NCI-H446 (cell line): ENCODE measurements at places on chromosomes 13 and 19.

GRCh38 chr19:34165295-34165738, 7.0 kb upstream of the LSM14A start:
- no peak for DNase-seq

- DNase-seq: peak; percentile 74
Observed at GRCh38 chr13:19957320-19958154, 990 bp upstream of the ZMYM2 start.

DNA sequence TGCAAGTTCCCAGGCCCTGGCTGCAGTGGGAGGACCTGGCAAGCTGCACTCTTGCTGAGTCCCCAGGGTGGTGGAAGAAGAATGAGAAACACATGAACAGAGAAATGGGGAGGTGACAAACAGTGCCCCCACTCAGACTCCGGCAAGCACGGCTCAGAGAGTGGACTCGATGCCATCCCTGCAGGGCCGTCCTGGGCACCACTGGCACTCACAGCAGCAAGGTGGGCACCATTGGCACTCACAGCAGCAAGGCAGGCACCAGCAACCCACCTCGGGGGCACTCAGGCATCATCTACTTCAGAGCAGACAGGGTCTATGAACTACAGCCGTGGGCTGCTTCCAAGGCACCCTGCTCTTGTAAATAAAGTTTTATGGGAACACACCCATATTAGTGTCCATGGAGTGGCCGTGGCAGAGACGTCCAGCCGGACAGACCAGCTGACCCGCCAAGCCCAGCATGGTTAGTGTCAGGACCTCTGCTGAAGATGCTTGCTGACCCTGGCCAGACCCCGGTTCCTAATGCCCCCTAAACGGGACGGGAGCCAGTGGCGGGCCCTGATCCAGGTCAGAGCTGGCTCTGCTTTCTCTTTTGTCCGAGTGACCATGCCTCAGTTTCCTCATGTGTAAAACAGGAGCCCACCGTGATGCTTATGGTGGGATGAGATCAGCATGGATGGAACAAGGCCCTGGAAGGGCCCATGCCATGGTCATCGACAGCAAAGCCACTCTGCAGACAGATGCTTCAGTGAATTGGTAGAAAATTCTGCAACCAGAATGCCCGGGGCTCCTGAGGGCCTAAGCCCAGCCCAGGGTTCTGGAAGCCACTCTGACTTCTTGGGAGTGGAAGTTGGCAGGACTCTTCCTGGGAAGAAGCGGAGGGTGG, 2.1 kb upstream of the F10 start:
- DNase-seq: no peak

GRCh38 chr13:28406733-28407266, 88.1 kb downstream of the FLT1 start:
- DNase-seq: no peak

DNA sequence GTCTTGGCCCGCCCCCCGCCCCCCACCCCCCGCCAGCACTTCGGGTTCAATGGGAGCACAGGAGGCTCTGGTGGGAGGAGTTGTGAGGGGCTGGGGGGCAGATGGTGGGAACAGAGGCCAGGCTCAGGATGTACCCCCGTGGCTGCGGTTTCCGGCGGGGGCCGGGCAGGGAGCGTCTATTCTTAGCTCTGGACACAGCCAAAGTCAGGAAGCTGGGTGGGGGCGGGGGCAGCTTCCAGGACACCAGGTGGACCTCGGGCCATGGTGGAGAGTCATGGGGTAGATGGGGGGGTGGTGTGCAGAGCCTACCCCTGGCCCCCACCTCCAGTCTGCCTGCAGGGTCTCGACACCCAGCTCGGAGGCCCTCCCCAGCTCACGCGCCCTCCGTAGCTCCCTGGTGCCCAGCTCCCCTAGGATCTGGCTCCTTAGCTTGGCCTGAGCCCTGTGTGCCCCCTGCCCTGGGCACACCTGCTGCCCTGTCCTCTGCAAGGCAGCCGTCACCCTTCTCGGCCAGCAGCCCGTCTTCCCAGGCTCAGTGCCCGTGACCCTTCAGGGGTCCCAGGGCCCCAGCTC, 2.2 kb upstream of the TBXA2R start:
- DNase-seq: no peak

- peak; percentile 36 for DNase-seq
Observed at GRCh38 chr13:77751513-77752456, 54.3 kb downstream of the SLAIN1 start.

DNA sequence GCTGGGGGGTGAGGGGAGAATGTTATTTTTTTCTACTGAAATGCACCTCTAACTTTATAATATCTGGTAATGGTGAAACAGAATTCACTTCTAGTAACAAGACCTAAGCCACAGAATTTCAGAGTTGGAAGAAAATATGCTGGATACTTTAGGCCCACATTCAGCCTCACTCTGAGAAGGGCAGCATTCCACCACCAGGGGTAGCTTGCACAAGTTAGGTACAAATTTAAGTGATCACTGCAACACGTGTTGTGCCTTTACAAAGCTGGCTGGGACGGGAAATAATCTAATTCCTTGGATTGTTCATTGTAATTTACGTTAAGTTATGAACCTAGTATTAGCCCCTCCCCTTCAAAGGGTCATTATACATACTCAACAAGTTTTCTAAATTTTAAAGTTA, 192.3 kb downstream of the RGCC start:
- DNase-seq: no peak

DNA sequence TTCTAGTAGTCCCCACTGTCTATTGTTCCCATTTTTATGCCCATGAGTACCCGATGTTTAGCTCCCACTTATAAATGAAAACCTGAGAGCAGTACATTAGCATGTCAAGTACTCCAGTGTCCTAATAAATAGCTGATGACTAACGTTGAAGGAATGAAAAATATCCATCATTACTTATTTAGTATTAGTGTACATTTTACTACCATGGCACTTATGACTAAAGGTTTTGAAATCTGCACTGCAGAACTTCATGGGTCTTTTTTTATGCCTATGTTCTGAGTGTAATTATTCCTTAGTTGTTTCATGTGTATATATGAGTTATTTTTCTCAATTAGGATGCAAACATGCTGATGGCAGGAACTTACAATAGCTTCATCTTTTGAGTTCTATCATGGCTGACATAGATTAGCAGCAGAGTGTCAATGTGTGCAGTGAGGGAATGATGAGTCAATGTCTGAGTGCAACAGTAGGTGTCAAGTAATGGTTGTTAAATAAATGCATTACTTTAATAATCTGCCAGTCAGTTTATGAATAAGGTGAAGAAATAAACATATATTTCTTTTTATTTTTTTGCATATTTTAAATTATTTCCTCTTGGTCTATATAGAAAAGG, 188.4 kb downstream of the ITGBL1 start:
- no peak for DNase-seq

DNA sequence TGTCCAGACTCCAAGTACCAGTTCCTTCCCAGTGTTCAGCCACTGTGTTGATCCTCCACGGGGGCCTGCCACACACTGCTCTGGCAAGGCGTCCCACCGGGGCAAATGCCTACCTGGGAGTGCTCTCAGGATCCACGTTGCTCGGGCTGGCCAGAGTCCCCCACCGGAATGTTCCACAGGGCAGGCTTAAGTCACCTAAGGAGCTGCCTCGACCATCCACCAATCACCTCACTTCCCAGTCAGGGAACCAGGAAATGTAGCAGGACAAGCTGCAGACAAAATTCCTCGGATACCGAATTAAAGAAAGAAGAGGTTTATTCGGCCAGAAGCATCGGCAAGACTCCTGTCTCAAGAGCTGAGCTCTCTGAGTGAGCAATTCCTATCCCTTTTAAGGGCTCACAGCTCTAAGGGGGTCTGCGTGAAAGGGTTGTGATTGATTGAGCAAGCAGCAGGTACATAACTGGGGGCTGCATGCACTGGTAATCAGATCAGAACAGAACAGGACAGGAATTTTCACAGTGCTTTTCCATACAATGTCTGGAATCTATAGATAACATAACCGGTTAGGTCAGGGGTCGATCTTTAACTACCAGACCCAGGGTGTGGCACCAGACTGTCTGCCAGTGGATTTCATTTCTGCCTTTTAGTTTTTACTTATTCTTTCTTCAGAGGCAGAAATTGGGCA, 56.9 kb upstream of the EDNRB start:
- no peak for DNase-seq

DNA sequence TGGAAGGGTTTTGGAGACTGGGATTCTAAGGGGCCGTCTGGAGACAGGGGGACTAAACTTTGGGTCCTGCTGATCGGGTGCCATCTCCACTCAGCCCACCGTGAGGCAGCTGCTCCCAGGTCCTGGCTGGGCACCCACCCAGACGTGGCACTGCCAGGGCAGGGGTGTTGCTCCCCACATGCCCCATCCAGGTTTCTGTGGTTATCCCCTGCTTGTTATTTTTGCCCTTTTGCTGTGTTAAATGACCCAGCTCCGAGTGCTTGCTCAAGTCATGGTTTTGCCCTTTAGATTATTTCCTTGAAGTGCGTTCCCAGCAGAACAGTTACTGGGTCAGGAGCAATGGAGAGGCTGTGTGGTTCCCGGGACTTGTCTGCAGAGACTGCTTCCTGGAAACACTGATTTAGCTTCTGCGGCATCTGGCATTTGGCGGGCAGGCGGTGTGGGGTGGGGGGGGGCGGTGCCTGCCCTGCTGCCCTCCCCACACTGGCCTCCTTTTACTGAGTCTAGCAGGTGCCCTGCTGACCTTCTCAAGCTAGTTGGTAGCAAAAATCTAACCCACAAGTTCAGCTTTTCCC, 1.9 kb downstream of the RAB11B start:
- DNase-seq: no peak

GRCh38 chr19:47471733-47472457, at the start of gene SLC8A2:
Gene SLC8A2, minus strand, starts transcription at chr19:47471893. Its CDS starts 5,490 bp downstream, at chr19:47466403.
- peak; percentile 64 for DNase-seq

GRCh38 chr19:1758959-1759903, 5.9 kb downstream of the ONECUT3 start:
- no peak for DNase-seq

- DNase-seq: no peak
Observed at GRCh38 chr13:104043184-104043583, 977.0 kb upstream of the SLC10A2 start.

DNA sequence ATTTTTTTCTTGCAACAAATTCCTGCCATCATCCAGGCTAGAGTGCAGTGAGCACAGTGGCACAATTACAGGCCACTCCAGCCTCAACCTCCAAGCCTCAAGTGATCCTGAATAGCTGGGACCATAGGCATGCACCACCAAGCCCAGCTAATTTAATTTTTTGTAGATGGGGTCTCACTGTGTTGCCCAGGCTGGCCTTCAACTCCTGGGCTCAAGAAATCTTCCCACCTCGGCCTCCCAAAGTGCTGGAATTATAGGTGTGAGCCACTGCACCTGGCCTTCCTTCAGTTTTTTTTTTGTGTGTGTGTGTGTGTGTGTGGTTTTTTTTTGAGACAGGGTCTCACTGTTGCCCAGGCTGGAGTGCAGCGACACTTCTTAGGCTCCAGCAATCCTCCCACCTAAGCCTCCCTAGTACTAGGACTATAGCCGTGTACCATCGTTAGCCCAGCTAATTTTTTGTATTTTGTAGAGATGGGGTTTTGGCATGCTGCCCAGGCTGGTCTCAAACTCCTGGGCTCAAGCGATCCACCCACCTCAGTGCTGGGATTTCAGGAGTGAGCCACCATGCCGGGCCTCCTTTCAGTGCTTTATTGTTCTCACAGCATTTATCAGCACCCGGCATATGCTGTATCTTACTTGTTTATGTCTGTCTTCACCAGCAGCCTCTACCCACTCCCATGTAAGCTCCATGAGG, 5.9 kb upstream of the SRRM5 start:
- no peak for DNase-seq

GRCh38 chr13:62799931-62800436, 1384.3 kb upstream of the PCDH20 start:
- DNase-seq: no peak

GRCh38 chr19:31140717-31141116, 208.5 kb downstream of the TSHZ3 start:
- DNase-seq: no peak

DNA sequence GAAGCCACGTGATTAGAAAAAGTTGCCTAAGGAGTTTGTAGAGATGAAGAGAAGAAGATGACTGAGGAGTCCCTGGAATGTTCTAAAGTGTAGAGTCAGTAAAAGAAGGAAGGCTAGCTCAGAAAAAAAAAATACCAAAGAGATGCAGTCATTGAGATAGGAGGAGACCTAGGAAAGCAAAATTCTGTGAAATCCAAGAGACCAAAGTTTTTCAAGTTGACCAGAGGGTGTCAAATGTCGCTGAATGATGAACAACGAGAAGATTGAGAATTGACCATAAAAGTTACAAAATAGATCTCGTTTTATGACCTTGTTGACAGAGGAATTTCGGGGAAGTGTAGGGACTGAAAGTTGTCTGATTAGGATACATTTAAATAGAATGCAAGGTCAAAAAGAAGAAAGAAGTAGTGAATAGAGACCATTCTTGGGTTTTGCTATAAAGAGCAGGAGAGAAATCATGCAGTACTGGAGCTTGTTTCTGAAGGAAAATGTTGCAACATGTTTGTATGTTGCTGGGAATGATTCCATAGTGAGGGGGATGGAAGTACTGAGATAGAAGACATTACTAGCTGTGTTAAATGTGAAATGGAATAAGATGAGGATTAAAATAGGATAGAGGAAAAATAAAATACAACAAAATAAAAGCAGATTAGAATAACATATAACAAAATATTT, 30.2 kb upstream of the HTR2A start:
- DNase-seq: no peak

DNA sequence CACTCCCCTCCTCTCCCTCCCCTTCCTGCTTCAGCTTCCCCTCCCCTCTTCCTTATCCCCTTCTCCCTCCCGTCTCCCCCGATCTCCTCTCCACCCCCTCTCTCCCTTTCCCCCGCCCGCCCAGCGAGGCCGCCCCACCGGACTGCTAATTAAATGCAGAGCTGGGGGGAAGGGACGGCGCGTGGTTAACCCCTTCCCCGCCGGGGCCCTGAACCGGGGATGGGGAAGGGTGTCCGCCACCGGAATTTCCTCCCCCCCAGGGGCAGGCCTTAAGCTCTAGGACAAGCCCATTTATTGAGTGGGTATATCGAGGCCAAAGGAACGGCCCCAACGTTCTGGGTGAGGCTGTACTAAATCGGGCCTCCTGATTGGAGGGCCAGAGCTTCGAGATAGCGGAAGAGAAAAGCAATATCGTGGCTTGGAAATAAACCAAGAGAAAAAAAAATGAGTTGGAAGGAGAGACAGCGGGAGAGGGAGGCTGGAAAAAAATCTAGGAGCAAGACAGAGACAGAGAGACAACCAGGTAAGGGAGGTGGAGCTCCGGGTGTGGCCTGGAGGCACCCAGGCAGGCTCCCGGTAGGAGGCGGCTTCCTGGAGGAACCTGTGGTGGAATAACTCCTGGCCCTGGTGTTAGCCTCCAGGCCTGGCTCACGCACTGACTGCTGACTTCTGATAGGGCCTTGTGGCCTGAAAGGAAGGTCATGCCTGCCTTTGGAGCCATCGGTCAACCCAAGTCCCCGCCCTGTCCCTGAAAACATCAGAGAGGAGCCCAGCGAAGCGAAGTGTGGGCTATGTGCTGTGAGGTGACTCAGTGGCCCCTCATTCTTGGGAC, 11.6 kb upstream of the JUND start:
- DNase-seq: no peak

DNA sequence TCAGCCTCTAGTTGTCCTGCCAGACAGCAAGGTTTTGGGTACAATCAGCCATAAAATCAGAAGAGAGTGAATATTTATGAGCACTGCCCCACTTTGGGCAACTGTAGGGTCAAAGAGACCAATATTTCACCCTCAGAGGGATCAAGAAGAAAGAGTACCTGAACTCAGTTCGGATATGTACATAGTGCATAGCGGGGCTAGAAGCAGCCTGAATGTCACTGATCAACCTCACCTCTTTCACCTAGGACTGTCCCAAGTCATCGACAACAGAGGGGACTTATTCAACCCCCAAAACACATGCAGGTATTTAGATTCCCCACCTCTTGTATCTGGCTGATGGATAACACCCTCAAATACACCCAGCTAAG, 446.9 kb downstream of the COG6 start:
- no peak for DNase-seq

- no peak for DNase-seq
Observed at GRCh38 chr19:37845932-37846331, 60.5 kb downstream of the WDR87 start.
